ENCODE measurements at places on chromosomes 6 and 20.

- DNase-seq: no peak
Measured at GRCh38 chr20:50886184-50886790, 45.0 kb downstream of the ADNP start.

DNA sequence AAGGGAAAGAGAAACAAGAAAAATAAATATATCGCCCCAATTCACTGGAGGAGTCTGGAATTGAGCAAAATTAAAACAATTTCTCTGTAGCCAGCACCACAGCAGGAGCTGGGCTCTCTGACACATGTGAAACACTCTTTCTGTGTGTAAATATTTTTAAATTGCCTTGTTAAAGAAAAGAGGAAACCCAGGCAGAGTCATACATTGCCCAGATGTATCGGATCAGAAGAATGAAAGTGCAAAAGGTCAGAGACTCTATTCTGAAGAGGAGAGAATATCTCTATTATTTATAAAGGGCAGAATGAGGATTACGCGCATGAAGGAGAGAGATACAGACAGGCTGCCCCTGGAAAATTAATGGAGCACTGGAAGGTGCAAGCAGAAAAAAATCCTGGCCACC, 127.0 kb upstream of the MAN1A1 start:
- no peak for DNase-seq

DNA sequence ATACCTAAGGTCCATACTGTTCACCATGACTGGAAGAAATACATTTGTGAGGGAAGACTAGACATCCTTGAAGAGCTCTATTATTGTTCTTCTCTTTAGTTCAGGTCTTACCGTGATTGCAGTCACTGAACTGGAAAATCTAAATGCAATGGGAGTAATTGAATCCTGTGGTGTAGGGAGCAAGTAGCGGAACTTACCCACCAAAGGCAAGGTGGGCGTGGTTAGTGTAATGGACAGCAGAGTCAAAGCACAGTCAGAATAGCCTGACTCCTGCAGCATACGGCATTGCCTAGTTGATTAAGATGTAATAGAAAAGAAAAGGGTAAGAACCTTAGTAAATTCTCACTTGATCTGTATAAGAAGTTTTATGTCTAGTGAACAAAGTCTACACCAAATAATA, 679.7 kb upstream of the EPHA7 start:
- no peak for DNase-seq

DNA sequence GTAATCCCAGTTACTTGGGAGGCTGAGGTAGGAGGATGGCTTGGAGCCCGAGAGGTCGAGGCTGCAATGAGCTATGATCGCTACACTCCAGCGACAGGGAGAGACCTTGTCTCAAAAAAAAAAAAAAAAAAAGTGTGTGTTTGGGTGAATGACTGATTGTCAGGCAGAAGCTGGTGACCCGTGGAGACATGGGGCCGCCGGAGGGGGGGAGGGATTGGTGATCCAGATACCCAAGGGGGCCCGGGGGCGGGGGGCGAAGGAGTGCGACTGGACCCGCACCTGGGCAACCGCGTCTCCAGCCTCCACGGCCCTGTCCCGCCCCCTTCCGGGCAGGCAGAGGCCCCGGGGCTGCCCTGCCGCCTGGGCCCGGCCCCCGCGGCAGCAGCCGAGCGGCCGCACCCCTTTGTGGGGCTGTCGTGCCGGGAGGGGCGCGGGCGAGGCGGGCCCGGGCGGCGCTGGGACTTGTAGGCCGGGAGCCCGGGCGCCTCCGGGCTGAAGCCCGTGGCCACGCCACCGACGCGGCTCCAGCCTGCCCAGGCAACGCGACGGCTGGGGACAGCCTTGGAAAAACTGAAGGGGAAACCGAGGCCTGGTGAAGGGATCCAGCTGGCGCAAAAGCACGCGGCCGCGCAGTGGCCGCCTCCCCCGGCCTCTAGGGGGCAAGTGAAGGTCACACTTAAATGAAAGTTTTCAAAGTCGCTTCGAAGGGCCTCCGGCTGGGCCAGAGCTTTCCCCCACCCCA, 2.1 kb upstream of the RBM38 start:
- DNase-seq: peak; percentile 46

DNA sequence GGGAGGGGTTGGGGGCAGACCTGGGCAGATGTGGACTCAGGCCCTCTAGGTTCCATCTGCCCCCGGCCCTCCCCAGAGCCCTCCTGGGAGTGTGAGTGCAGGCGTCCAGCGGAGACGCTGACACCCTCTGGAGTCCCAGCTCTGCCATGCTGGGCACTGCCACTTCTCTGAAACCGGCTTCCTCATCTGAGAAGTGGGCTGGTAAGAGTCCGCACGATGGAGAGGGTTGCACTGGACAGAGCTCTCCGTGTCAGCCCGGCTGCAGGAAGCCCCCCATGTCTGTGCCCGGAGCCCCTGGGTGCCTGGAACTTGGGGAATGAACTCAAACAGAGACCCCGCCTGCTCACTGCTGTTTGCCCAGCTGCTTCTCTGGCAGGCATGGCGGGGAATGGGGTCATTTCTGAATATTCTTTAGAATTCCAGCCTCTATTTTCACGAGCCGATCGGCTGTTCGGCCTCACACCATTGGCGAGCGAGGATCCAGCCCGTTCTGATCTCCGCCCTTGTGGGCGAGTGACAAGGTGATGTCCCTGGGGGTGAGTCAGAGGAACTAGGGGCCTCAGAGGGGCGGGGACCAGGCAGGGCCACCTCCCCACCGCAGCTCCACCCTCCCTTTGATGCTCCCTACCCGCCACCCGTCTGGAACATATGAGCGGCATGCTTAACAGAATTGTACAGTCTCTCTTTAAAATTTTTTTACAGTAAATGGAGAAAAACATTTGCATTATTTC, 47.8 kb upstream of the GATA5 start:
- no peak for DNase-seq

DNA sequence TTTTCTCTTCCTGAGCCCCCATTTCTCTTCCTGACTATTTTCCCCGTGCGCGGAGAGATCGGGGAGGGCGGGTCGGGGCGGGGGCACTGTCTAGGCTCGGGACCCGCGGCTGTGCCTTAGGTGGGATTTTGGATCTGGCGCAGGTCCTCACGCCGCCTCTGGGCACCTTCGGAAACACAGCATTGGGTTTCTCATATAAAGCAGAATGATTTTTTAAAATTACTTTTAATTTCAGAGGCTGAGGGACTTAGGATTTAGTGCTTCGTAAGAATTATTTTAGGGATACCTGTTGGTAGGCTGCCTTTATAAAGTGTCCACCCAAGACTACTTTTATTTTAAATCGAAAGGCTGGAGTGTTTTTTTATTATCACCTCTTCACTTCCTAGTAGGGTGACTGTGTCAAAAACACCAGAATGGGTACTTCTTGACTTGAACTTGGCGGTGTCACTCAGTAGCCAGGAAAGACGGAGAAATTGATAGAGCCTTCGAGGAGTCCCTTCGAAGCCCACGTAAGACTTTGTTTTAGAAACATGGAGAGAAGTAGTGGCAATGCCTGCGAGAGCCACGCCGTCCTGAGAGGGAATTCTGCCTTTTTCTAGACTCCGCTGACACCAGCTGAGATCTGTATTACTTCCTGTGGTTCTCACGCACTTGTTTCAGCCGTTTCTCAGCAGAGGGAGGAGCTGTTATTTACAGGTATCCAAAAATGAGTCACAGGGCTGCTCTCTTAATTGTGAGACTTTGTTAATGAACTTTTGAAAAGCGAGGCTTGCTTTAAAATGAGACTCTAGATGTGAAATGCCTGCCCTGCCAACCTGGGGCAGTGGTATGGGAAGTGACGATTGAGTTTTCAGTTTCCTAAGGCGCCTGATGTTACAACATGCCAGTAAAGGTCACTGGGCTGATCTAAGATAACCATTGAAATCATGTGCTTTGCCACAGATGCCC, 667 bp downstream of the STX11 start:
- DNase-seq: peak; percentile 75

- DNase-seq: no peak
Measured at GRCh38 chr6:130788954-130789353, 38.3 kb upstream of the SMLR1 start.

- DNase-seq: no peak
Measured at GRCh38 chr6:33748841-33749240, 2.1 kb upstream of the IP6K3 start.

DNA sequence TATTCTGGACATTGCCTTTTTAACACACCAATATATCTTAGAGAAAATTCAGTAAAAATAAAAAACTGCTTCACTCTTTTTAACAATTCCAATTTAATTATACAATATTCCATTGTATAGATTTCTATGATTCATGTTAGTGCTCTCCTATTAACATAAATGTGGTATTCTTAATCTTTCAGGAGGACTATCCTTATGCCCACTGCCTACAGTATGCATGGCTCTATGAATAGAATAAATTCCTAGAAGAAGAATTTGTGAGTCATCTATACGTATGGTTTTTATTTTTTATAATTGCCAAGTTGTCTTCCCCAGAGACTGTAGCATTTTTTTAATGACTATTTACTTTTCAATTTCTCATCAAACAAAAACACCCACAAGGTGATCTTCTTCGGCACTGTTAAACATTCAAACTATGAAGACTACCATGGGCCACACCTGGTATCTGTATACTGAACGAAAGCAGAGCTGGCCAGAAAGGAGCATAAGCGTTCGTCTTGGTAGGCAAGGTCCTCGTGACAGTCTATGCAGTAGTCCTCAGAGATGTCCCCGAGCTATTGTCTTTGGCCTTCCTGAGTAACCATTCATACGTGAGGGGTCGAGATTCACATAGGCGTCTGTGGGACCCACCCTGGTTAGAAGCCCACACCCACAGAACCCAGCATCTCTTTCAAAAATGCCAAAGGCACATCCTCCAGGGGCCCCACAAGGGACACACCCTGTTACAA, 74.6 kb downstream of the KIF16B start:
- no peak for DNase-seq

DNA sequence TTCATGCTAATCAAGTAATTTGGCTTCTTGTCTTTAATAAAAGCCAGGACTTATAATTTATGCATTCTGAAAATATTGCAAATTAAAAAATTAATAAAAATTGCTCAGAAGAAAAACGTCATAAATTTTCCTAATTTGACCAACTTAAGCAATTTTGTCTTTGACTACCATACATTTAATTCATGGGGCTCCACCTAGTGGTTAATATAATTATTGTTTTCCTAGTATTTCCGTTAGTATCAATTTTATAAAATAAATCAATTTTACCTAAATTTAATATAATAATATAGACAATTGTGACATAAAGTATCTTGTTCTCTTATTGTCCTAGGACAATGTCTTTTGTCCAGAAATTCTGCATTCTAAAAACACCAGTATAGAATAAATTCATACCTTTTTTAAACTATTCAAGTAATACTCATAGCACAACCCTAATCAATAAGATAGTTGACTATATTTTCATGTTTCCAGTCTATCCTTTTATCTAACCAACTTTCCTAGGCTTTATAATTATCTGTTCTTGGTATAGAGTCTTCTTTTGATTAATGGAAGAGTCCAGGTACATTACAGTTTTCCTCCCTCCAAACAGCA, 319.9 kb downstream of the TRDN start:
- DNase-seq: no peak

DNA sequence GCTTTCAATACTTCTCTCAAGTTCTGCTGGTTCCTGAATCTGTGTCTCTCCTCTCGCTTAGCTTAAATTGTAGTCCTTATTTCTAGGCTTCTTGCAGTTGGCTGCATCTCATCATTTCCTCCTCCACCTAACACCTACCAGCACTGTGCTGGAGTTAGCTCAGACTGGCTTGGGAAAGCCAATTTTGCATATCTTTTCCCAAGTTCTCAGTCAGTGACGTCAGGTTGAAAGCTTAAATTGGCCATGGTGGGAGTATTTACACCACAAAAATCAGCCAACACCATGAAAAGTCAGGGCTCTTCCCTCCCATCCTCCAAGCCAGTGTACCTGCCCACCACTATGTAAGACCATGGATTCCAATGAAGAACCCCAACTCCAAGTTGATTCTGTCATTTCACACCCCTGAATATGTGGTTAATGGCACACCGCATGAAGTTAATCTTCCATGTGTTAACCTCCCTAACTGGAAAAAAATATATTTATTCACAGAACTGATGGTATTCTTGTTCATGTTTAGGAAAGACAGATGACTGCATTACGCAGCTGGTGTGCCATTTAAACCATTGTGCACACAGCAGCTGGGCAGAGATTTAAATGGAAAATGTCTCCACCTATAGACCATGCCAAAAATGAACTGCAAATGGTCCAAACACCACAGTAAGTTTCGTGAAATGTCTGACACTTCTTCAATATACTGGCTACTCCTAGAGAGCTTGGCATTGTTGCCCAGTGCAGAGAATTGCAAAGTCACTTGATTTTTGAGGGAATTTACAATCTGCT, 274.1 kb upstream of the MAP3K7 start:
- no peak for DNase-seq

- no peak for DNase-seq
Measured at GRCh38 chr6:56534680-56535419, 107.8 kb downstream of the DST start.

DNA sequence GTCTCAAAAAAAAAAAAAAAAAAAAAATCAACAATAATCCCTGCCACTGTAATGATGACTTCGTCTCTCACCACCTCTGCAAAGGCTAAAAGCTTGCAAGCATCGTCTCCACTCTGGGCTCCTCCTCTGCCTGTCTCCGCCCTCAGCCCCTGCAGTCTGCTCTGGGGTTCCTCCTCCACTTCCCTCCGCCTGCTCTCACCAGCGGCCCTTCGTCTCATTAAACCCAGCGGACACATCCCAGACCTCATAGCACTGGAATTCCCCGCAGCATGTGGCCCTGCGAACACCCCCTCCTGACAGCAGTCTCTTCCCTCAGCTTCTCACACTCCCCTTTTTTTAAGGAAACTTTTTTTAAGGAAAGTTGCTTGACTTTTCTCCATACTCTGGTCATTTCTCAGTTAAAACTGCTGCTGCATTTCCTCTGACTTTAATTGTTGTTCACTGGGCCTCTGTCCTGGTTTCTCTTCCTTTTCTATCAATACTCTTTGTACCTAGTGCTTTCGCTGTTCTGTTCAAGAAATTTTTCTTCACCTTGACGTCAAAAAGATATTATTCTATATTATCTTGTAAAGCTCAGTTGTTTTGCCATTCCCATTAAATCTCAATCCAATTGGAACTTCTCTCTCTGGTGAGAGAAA, 70.9 kb upstream of the PLEKHG1 start:
- DNase-seq: no peak

DNA sequence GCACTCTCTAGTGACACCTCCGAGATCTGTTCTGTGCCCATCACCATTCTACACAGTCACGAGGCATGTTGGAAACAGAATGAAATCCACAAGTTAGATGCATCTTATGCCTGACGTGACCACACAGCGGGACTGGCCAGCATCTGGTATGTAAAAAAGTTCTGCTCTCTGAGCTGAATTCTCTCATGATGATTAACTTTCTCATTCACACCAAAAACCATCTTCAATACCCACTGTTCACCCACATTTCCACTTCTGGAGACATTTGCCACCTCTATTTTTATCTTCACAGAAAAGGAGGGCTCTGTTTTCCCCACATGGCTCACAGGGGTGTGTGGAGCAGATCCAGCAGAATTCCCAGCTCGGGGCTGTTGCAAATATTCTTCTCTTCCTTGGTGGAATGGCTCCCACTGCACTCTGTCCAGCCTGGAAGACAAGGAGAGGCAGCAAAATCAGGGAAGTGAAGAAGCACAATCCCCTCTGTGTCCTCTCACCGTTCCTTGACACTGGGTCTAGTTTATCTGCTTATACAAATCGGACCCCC, 303.4 kb downstream of the TAF4 start:
- DNase-seq: no peak
